ENCODE measurements at places on chromosomes 1 and 21.
A peak's percentile ranks its signal among the peaks of the same experiment; 100 is the strongest.

- DNase-seq = no peak
These were observed 22.8 kb upstream of the LBR start for GRCh38 chr1:225450491-225451191.

DNA sequence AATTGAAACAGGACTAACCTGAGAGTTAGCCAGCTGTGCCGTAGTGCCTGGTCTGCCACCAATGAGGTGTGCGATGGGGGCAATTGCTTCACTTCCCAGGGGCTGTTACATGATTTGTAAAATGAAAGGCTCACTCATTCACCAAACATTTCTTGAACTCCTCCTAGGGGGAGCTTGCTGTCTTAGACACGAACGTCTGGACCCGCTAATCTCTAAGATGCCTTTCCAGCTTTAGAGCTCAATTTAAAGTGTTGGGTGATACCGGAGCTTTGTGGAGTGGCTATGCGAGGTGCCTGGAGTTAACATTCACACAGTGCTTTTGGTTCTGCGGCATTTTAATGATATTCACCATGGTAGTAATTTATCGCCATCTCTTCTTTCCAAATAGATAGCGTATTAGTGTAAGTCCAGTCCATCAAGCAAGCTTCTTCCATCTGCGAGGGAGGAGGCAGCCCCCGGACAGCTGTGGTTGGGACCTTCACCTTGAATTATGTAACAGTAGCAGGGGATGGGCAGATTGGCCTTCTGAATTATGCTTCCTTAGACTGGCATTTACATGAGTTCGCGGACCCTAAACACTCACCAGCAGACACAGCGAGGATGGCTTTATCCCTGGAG, 179.9 kb downstream of the ADSS2 start:
- DNase-seq = no peak

GRCh38 chr21:19420565-19420964, 1017.0 kb upstream of the TMPRSS15 start:
- no peak for DNase-seq

- DNase-seq = no peak
These were observed 354.7 kb downstream of the LMO4 start for GRCh38 chr1:87683196-87683956.

DNA sequence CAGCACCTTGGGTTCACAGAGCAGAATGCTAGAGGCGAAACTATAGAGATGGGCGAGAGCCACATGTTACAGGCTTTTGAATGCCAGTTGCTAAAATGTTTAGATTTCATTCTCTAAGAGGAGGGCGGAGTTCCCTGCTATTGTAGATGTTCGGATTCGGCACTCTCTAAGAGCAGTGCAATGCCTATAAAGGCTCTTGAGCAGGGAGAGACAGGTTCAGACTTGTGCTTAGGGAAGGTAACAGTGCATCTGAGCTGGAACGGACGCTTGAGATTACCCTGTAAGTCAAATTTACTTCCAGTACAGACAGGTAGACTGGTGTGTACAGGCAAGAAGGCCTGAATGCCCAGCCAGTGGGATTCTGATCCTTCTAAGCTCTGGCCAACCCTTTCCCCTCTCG, 15.3 kb downstream of the LURAP1 start:
- no peak for DNase-seq

DNA sequence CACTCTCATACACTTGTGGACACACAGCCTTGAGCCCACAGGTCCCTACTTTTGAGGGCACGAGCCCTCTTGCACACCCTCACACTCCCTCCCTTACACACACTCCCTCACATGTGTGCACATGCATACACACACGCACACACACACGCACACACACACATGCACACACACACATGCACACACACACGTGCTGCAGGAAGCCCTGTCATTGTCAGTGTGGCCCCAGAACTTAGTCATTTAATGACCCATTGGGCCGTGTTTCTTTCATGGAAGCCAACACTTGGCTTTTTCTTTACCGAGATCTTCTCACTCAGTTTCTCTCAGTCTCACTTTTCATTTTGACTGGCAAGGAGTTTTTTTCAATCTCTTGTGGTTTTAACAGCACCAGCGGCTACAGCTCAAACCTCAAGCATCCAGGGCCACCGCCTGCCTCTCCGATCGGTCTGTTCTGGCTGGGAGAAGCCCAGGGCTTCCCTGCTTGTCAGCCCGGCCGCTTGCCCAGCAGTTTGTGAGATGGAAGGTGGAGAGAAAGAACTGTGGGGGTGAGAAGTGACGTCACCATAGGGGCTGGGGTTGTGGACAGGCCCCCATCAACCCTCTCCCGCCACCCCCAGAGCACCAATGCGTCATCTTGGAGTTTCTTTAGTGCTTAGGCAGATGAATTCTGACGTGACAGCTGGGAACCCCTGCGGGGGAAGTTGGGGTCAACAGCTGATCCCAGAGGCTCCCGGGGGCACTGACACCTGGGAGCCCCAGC, 15.8 kb upstream of the TNFRSF8 start:
- DNase-seq = peak; percentile 21

- DNase-seq = no peak
These were observed 78.7 kb downstream of the TYW3 start for GRCh38 chr1:74811436-74812179.

- DNase-seq = no peak
These were observed 10.5 kb upstream of the LAX1 start for GRCh38 chr1:203754455-203754864.

DNA sequence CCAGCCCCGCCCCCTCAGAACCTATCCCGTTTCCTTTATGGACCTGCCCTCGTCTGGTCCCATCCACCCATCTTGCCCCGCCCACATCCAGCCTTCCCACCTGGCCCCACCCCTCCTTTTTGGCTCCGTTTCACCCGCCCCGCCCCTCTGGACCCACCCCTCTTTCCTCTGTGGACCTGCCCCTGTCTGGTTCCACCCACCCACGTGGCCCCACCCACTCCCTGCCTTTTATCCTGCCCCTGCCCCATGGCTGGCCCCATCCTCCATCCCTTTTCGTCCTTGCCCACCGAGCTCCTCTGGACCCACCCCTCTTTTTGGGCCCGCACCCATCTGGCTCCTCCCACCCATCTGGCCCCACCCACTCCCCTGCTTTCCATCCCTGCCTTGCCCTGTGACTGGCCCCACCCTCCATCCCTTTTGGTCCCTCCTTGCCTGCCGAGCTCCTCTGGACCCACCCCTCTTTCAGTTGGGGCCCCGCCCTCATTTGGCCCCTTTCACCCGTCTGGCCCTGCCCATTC, 177.3 kb downstream of the CAMTA1 start:
- DNase-seq = peak; percentile 25
